ENCODE measurements at places on chromosomes 2 and 18. TPM values are rescaled to one million over a fixed set of nuclear protein-coding genes. Genes with fewer than 3 reads are reported as not detected.

GRCh38 chr18:10101729-10102128, 187.9 kb downstream of the VAPA start:
- H3K27me3 ChIP-seq: peaks cover 17% of the 10 kb centered on the region
- H3K36me3 ChIP-seq: no peaks in the 10 kb centered on the region
- no peaks in the 10 kb centered on the region for H3K4me1 ChIP-seq
- no peak for DNase-seq

DNA sequence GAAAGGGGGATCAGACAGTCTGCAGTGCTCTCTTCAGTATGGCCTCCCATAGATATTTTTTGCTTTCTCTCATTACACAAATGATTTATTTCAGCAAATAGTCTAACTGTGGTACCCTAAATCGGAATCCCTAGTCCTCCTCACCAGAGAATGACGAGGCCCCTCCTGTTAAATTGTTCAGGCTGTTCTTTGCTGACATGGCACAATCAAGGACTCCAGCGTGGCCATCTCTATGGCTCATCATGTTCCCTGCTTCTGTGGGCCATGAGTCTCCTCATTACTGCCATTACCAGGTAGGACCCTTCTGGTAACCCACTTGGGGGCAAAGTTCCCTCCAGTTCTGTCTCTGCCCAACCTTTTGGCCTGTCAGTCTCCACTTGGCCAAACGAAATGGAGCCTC, 62.2 kb downstream of the NAB1 start:
- no peak overlapping the region for H3K27ac ChIP-seq
- no peak overlapping the region for H3K4me3 ChIP-seq
- no peak for DNase-seq
- peaks cover 6% of the 10 kb centered on the region for H3K27me3 ChIP-seq
- H3K4me1 ChIP-seq: no peaks in the 10 kb centered on the region

GRCh38 chr2:8533923-8534322, 147.9 kb upstream of the ID2 start:
- H3K4me3 ChIP-seq: no peak overlapping the region
- H3K4me1 ChIP-seq: peaks cover 22% of the 10 kb centered on the region
- peaks cover 3% of the 10 kb centered on the region for H3K36me3 ChIP-seq
- H3K27ac ChIP-seq: no peak overlapping the region
- H3K27me3 ChIP-seq: no peaks in the 10 kb centered on the region

DNA sequence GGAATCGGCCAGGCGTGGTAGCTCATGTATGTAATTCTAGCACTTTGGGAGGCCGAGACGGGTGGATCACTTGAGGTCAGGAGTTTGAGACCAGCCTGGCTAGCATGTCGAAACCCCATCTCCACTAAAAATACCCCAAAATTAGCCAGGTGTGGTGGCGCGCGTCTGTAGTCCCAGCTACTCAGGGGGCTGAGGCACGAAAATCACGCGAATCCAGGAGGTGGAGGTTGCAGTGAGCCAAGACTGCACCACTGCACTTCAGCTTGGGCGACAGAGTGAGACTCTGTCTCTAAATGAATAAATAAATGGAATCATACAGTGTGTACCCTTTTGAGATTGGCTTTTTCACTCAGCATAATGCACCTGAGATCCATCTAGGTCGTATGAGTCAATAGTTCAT, 19.4 kb upstream of the TTC39C start:
- H3K4me3 ChIP-seq: peak overlapping the region; percentile 52
- H3K36me3 ChIP-seq: no peaks in the 10 kb centered on the region
- peaks cover 41% of the 10 kb centered on the region for H3K4me1 ChIP-seq

- no peak overlapping the region for H3K27ac ChIP-seq
- peak overlapping the region; percentile 55 for H3K4me3 ChIP-seq
- no peaks in the 10 kb centered on the region for H3K27me3 ChIP-seq
- no peak for DNase-seq
These were observed 65.1 kb downstream of the MRPS9 start for GRCh38 chr2:105102963-105103421.

DNA sequence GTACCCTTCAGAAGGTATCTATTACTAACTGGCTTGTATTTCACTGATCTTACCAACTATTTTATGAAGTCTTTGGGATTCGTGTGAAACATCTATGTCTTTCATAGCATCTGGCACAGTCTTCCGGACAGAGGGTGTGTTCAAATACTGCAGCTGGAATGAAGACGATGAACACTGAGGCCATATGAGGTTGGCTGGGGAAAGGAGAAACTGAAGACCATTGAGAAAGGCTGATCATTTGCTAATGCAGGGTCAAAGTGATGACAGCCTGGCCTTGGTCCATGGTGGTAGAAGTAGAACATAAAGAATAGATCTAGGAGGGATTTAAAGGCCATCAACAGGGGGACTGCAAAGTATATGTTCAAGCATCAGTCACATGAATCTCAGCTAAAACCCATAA, 132.7 kb downstream of the CCBE1 start:
- H3K27me3 ChIP-seq: no peaks in the 10 kb centered on the region
- no peak overlapping the region for H3K27ac ChIP-seq
- H3K36me3 ChIP-seq: no peaks in the 10 kb centered on the region

DNA sequence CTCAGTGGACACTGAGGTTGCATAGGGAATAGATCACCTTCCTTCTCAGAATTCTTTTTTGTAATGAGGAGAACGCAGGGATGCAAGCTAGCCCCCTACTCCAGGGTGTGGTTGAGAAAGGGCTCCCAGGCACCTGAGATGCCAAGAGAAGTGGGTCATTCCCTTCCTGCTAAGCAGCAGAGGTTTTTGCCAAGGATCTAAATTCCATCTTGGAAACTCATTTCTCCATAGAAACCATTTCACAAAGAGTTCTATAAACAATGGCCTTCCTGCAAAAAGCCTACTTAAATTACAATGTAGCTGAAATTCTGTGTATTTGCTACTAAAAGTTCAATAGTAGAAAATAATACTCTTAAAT, 3.7 kb upstream of the PPP3R1 start:
- peaks cover 30% of the 10 kb centered on the region for H3K4me1 ChIP-seq
- H3K27me3 ChIP-seq: no peaks in the 10 kb centered on the region
- peaks cover 6% of the 10 kb centered on the region for H3K36me3 ChIP-seq
- no peak for DNase-seq

Gene ORC2
- total RNA-seq: 28.7 TPM

Gene SRBD1
- total RNA-seq: 17.2 TPM

Gene STK36
- 14.2 TPM for total RNA-seq
